Activated CD4-positive, alpha-beta T cell treated with anti-CD3 and anti-CD28 coated beads for 36 hours (primary cell): ENCODE measurements at places on chromosomes 6 and 20.

GRCh38 chr6:136984578-136984977 is 60.2 kb downstream of the IL20RA start:
- no peak for DNase-seq

DNA sequence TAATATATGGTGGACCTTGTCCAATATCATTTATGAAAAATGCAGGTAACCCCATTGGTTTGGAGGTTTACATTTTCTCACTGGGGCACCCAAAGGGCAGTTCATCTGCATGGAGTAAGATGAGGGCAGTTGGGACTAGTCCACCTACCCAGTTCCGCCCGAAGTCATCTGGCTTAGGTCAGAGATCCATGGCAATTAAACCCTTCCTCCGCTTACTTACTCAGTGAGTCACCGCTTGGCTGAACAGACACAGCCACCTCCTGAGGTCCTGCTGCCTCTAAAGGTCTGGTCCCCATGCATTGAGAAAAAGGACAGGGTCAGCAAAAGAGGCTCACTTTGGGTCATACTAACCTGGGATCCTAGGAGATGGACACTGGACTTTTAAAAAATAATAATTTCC is 102.9 kb upstream of the PRL start:
- DNase-seq, result no peak

DNA sequence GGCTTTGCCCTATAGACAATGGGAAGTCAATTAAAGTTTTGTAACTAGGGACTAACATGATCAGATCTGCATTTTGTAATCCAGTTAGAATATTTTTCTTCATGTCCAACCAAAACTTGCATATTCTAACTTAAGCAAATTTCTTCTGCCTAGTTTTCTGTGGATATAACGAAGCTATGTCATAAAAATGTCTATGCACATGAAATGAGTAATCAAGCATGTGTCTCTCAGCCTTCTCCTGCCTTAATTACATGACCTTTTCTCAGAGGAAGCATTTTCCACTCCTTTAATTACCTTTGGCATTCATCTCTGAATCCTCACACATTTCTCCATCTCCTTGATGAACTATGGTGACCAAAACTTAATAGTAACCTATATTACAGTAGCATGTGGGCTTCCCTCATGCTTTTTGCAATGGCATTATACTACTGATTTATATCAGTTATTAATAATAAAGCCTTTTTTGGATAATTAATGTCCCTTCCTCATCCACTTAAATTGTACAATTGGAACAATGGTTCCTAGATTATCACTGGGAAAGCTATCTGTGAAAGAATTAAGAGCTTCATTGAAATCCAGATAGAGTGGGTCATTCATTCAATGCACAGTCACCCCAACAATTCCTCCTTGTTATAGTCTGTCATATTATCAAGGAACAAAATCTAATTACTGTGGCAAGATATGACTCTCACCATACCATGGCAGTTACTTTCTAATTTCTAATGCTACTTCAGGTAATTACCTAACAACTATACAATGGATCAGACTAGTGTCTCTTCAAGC is 19.1 kb upstream of the FBXO9 start:
- no peak for DNase-seq

GRCh38 chr6:48658915-48659314 is 547.9 kb upstream of the PTCHD4 start:
- no peak for DNase-seq

- no peak for DNase-seq
These were observed 25.1 kb upstream of the GSTA4 start for GRCh38 chr6:53020005-53020744.

DNA sequence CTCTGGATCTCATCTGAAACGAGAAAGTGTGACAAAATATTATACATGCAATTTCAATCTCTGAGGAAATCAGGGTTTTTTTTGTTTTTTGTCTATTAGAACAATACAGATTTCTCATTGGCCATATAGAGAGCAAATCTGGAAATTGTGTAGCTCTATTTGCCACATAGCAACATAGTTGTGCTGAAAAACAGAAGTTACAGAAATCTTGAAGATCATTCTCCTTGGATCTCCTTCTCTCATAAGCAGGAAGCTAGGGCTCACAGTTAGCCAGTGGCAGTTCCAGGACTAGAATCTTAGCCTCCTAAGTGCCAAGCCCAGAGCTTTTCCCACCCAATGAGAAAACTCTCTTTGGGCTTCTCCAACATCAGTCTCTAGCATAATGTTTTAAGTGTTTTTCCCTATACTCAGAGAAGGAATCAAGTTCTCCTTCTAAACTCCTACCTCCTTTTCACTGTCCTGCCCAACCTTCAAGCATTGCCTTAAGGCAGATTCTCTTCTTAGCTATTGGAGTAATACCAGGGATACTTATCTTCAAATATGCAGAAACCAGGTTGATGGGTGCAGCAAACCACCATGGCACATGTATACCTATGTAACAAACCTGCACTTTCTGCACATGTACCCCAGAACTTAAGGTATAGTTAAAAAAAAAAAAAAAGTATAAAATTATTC is 211.6 kb downstream of the ALDH8A1 start:
- DNase-seq, result no peak

- DNase-seq, result no peak
These were observed 4.9 kb downstream of the SASH1 start for GRCh38 chr6:148347441-148348054.

DNA sequence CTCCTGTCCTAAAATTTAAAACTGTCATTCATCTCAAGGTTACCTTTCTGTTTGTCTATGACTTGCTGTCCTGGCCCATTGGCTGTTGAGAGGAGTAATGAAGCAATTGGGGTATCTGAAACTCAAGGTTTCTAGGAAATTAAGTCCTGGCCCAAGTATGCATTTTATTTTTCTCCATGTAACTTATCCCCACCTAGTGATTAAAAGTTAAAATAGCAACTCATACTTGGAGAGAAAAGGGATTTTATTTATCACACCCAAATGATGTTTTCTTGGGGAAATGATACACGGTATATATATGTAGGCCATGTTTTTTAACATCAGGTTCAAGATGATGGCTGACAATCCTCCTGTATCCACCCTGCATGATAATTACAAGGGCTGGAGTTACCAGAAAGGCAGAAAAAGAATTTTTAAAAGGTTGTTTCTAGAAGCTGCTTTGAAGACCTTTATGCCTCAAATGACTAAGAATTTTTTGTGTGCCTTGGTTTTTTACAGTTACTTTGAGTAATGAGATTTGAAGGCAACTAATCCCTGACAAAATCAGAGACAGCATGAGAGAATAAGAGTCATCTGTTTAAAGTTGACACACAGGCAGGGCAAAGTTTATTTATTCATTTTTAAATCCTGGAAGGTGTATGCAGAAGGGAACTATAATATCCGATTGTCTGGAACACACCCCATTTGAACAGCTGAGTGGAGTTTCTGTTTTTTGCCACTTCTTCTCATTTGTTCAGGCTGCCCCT is 28.9 kb upstream of the C6orf58 start:
- no peak for DNase-seq

DNA sequence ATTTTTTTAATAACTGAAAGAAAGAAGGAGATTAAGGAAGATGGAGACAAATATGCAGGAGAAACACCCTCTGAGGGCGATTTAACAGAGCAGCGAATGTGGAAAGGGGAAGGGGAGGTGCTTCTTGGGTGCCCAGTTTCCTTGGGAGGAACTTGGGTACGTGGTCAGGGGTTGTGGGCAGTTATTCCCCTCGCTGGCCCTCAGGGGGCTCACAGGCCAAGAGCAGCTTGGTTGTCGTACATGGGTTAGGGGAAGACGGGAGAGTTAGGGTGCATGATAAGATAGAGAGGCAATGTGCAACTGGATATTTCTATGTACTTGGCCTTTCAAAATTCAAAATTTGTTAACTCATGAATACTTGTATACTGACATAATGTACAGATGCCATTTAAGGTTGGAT is 7.0 kb upstream of the TUBB2A start:
- no peak for DNase-seq

DNA sequence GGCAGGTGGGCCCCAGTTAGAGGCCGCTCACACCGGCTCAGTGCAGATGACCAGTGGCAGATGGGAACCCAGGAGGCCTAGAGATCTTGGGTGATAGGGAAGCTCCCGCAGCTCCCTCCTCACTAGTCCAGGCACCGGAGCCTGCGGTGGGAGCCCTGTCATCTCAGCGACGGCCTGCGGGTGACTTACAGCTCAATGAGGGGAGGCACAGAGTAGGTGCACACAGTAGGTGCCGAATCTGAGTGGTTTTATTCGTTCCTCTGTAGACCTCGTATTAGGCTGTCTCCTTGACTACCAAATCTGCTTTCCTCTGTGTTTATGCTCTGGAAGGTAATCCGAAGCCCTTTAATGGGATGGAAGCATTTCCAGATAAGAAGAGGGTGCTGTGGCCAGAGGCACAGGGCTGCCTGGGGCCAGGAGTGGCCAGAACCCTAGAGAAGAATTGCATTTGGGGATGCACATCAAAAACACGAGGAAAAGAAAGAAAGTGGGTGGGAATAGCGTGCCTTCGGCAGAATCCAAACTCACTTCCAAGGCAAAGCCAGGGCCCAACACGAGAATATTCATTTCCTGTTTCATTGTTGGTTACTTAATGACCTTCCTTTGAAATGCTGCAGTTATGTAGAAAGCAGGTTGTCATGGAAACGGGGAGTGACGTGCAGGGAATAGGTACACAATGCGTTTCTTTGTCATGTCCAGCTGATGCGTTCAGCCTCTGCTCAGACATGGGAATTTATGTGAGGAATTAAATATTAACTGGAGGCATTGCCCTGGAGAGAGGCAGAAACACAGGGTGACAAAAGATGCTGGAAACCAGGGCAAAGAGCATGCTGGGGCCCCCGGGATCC is 24.7 kb downstream of the MYT1 start:
- DNase-seq, result no peak

DNA sequence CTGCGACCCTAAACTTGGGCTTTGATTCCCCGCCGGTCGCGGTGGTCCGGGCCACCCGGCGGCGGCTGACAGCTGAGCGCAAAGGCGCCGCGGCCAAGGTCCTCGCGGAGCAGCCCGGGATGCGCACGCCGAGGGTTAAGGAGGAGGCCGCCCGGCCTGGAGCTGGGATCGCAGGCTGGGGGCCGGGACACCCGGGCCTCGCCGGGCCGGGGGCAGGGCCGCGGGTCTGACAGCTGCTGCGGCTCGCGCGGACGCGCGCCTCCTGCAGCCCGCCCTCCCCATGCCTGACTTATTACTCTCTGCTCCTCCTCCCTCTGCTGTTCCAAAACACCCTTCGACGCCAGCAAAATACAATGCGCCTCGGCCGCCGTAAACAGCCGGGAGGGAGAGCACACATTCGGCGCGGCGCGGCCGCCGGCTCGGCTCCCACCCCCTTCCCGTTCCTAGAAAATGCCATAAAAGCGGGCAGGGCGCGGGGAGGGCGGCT is 746 bp downstream of the BACH2 start:
- DNase-seq, result peak; percentile 84

- DNase-seq, result no peak
These were observed 79.7 kb downstream of the GRM4 start for GRCh38 chr6:34066218-34066571.

DNA sequence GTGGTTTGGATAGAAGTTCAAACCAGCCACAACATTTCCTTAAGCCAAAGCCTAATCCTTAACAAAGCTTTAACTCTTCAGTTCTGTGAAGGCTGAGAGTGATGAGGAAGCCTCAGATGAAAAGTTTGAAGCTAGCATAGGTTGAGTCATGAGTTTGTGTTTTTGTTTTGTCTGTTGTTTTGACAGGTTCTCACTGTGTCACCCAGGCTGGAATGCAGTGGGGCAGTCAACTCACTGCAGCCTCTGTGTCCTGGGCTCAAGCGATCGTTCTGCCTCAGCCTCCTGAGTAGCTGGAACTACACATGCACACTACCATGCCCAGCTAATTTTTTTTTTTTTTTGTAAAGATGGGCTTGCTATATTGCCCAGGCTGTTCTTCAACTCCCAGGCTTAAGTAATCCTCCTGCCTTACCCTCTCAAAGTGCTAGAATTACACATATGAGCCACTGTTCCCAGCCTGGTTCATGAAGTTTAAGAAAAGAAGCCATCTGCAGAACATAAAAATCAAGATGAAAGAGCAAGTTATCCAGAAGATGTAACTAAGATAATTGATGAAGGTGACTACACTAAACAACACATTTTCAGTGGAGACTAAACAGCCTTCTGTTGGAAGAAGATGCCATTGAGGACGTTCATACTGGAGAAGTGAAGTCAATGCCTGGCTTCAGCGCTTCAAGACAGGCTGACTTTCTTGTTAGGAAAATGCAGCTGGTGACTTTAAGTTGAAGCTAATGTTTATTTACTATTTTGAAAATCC is 96.2 kb downstream of the SMAP1 start:
- DNase-seq, result no peak

- no peak for DNase-seq
These were observed 6.2 kb downstream of the SIGLEC1 start for GRCh38 chr20:3705970-3706739.

- DNase-seq, result no peak
These were observed 152.0 kb upstream of the EPHA7 start for GRCh38 chr6:93571346-93571745.

DNA sequence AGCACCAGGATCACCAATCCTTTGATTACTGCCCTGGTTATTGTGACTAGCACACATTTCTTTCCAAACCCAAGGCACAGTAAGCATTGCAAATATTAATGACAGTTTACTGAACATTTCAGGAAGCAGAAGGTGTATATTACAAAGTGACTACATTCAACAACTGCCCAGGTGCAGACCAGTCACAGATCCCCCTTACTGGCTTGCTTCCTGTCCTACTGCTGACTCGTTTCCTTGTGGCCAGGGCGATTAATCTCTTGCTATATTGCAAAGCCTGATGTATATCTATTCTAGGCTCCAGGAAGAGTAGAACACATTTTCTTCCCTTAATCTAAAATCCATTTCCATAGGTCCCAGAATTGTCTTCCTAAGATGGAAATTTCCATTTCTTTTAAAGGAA is 77.2 kb upstream of the EPHA7 start:
- no peak for DNase-seq

DNA sequence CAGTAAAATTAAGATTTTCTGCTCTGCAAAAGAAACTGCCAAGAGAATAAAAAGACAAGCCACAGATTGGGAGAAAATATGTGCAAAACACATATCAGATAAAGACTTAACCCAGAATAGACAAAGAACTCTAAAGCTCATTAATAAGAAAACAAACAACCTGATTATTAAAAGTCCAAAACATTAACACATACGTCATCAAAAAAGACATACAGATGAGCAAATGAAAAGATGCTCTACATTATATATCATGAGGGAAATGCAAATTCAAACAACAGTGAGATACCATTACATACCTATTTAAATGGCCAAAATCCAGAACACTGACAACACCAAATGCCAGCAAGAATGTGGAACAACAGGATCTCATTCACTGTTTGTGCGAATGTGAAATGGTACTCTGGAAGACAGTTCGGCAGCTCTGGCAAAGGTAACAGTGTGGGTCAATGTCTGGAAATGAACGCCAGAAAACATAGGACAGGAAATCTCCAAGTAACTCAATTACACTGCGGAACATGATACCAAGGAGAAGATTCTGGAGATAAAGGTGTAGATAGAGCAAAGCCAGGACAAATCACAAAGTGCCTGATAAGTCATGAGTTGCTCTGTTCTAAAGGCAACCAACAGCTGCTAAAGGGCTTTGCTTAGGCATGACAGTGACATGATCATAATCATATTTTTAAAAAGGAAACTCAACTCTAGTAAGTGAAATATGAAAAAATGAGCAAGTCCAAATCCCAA is 96.8 kb downstream of the PDE10A start:
- no peak for DNase-seq
